ENCODE measurements at places on chromosomes 3 and 15. TPM values are rescaled to one million over a fixed set of nuclear protein-coding genes. Genes with fewer than 3 reads are reported as not detected.

HYAL2 gene
- 56.4 TPM for total RNA-seq

GOLGA8F gene
- total RNA-seq, result not detected

PLEKHO2 gene
- 22.1 TPM for total RNA-seq

ZNF445 gene
- 13.3 TPM for total RNA-seq

DNA sequence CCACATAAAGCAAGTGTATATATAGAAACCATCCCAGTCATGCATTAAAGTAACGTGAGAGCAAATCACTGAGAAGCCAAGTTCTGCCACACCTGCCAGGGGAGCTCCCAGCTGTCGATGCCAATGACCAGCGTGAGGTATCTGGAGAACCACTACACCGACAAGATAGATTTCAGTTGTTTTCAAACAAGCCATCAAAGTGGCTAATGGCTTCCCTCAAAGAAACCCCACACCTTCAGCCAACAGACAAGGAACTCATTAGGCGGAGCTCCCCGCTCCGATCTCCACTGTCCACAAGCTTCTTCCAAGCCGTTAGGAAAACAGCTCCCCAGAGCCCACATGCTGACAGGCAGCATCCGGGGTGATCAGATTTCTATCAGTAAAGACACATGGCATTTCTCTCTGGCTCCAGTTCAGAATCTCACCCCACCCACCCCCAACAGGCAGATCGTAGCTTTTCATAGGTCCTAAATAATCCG, 54.2 kb upstream of the SPATA12 start:
- DNase-seq, result no peak
- H3K36me3 ChIP-seq, result no peaks in the 10 kb centered on the region
- no peak overlapping the region for H3K4me3 ChIP-seq
- no peaks in the 10 kb centered on the region for H3K27me3 ChIP-seq
- H3K27ac ChIP-seq, result peak overlapping the region; percentile 92

DNA sequence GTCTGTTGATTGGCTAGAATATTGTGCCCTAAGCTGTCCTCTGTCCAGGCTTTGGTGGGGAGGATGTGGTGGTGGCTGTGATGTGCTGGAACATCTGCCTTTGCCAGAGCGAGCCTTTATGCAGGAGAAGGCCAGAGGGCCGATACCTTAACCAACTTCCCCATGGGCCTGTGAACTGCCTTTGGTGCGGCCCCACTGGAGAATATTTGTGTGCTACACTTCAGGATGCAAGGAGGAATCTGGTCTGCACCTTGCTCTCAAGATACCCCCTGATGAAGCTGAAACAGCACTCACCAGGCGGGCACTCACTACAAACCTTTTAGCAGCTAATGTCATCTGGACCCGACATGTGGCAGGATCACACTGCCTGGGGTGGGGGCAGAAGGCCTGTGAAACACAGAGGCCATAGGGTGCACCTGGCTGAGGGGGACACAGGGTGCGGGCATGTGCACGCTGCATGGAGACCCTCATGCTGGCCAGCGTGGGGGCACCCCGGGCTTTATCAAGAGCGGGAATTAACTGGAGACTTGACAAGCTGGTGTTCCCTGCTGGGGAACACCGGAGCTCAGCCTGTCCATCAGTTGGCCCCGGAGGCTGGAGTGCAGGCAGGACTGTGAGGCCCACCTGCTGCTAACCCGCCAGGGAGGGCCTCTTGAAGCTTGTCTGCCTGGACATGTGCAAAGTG, 16.4 kb downstream of the PRR23E start:
- no peaks in the 10 kb centered on the region for H3K27me3 ChIP-seq
- no peaks in the 10 kb centered on the region for H3K4me1 ChIP-seq
- H3K36me3 ChIP-seq, result no peaks in the 10 kb centered on the region
- H3K27ac ChIP-seq, result no peak overlapping the region

GRCh38 chr3:155370764-155371503, 77.5 kb upstream of the STRIT1 start:
- no peaks in the 10 kb centered on the region for H3K36me3 ChIP-seq
- DNase-seq, result no peak
- no peaks in the 10 kb centered on the region for H3K27me3 ChIP-seq
- H3K27ac ChIP-seq, result no peak overlapping the region

Measured in sigmoid colon (tissue), 7 donors.